ENCODE measurements at places on chromosomes 5 and 9.

DNA sequence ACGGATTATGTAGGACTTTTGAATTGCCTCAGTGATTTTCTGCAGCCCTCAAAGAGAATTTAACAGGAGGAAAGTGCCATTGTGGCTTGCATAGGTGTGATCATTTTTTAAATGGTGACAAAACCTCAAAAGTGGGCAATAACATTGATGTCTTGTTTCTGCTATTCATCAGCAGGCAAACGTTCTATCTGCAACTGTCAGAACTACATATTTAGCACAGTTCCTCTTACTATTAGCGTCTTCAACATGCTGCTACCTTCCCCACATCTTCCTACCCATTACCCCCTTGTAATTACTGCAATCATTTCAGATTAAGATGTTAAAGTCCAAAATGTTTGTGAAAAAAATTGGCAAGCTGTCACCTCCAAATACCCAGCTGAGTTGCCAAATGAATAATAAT, 254.6 kb downstream of the SMARCA2 start:
- no peak for DNase-seq

DNA sequence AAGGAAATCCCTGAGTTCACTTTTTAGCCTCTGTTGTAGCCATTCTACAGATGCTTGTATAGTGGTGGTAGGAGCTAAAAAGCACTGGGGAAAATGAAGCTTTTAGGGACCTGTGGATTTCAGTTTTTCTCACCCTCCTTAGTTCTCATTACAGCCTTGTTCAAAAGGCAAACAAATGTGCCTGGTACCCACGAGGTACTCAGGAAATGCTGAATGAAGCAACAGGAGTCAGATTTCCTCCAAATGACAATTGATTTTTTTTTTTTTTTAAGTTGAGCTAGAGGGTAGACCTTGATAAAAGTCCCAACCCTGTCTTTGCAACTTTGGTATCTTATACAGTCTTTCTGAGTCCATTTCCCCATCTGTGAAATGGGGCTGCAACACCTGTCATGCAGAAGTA, 21.3 kb upstream of the TMOD1 start:
- no peak for DNase-seq

DNA sequence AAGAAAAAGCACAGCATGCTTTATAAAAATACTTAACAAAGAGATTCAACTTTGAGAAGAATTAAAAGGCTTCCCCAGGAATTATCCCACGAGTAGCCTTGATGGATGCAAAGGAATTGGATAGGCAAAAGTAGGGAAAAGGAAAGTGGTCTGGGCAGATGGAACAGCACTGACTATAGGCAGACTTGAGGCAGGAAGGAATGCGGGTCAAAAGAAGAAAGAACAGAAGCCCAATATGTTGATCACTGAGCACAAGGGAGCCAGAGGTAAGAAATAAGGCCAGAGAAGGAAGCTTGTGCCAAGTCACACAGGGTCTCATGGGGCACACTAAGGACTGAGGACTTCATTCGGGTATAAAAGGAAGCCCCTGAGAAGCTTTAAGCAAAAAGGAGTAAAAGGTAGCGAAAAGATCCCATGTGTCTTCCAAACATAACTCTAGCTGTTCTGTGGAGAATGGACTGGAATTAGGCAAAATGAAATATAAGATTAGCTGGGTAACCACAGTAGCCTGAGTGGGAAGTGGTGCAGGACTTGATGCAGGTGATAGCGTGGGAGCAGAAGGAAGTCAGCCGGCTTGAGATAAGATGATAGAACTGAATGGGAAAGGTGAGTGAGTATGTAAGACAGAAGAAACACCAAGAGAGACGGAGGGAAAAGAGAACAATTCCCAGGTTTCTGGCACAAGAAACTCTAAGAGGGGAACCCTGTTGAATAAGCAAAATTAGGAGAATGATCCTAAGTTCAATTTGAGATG, 106.6 kb downstream of the DENND1A start:
- DNase-seq = no peak

DNA sequence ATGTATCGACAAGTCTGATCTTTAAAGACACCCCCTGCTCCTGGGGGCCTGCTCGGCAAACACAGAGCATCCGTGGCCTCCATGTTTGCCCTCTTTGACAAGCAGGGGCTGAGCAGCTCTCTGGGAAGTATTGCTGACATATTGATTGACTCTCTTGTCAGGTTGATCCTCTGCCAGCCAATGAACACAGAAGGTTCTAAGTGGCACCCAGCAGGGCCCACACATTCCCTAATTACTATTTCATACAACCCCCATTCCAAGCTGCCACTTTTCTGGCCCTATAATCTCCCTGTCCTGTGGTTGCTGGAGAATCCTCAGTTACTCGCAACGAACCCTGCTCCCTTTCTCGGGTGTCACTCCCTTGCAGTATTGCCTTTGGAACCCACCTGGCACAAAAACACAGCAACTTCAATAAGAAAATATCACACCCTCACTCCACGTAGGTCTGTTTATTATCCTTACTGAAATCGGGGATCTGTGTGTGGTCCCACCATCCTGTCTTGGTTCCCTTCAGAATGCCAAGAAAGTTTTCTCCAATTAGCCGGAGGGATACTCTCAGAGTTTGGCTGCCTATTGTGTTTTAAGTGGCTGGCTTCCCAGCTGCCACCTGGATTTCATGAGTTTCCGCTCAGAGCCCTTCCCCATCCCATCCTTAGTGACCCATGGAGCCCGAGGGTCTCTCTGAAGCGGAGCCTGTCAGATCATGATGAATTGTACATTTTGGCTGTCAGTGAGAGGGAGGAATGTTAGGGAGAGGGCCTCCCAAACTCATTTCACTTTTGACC, 249.0 kb upstream of the WWC1 start:
- no peak for DNase-seq

DNA sequence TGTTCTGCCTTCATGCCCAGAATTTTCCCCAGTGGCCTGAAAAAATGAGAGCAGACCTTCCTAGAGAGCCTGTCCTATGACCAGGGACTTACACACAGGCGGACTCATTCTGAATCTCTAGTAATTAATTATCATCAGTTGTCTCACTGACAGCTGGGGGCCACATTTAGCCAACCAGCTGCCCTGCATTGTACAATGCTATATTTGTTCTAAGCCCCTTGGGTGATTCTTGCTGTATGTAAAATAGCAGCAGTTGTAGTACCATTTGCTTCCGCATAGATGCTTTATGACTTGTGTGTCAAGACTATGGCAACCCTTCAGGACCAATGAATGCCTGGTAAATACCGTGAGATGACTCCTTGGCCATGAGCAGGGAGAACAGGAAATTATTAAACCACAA, 415.4 kb upstream of the SEMA6A start:
- no peak for DNase-seq

DNA sequence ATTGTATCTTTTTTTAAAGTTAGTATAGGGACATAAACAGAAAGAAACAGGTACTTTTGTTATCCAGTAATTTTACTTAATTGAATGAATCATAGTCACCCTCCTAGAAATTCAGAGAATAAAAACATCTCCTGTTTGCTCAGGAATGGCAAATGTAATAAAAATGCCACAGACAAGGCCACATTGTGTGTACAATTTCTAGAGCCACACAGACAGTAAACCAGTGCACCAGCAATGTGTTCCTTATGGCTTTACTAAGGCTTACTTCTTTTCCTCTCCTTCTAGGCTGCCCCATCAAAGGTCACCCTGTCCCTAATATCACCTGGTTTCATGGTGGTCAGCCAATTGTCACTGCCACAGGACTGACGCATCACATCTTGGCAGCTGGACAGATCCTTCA, 145.5 kb downstream of the SAXO1 start:
- DNase-seq = no peak

DNA sequence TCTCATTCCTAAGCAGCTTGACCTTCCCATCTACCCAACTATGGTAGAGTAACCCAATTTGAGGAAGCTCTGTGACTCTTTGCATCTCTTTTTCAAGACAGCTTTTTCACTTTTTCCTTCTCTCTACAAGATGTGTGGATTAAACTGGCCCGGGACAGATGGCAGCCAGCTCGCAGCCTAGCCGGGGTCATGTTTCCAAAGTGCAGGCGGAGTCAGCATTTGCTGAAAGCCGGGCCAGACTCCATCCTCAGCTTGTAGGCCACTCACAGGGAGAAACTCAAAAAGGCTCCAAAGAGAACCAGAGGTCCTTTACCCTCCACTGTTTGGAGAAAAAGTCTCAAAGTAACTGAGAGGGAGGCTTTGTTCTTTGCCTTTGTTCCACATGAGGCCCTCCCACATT, 286.8 kb upstream of the PANK3 start:
- DNase-seq = no peak

- no peak for DNase-seq
Measured at GRCh38 chr5:14183187-14183939, 40.2 kb downstream of the TRIO start.

- no peak for DNase-seq
Measured at GRCh38 chr5:1282131-1282992, 12.5 kb downstream of the TERT start.

DNA sequence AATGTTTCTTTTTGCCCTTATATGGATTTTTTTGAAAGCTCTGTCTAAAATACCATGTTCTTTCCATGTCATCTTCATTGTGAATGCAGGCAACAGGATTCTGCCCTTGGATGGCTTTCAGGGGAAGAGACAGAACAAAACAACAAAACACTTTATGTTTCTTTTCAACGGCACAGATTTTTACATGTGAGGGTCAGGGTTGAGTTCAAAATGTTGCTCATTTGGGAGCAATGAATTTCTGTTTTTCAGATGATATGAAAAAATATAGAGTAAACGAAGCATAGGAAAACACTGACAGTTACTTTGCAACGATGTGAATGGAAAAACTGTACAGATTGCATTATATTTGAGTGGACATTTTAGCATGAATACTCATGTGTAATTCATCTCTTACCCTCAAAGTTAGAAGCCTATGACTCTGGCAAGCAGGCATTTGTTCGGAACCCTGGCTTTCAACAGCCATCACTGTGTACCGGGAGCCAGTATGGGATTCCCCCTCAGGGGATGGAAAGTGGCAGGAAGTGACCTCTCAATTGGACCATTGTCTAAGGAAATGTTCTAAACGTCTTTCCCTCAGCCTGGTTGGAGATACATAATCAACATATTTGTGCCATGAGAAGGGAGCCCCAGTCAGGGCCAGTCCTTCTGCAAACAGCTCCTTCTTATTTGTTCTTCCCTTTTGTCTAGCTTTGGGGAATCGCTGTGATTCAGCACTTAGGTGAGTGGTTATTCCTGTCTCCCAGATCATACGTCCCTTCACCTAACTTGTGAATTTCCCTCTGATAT, 153.9 kb upstream of the MEF2C start:
- DNase-seq = no peak

- DNase-seq = no peak
Measured at GRCh38 chr5:132277971-132278853, 16.0 kb upstream of the SLC22A4 start.

- DNase-seq = no peak
Measured at GRCh38 chr9:18747595-18747994, 273.6 kb downstream of the ADAMTSL1 start.

DNA sequence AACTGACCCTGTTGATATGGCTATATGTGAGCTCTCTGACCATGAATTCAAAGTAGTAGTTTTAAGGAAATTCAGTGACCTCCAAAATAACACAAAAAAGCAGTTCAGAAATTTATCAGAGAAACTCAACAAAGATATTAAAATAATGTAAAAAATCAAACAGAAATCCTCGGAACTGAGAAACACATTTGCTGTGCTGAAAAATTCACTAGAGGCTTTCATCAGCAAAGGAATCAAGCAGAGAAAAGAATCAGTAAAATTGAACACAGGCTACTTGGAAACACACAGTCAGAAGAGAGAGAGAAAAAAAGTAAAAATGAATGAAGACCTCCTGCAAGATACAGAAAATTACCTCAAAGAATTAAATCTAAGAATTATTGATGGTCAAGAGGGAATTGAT, 417.2 kb downstream of the TMEM232 start:
- DNase-seq = no peak

Measured in activated T-cell treated with anti-CD3 and anti-CD28 coated beads for 4 hours (primary cell).